Activated CD4-positive, CD25-positive, alpha-beta regulatory T cell treated with anti-CD3 and anti-CD28 coated beads, Interleukin-2, amount 50 U/mL, for 72 hours (primary cell): ENCODE measurements at places on chromosomes 4 and X.

DNA sequence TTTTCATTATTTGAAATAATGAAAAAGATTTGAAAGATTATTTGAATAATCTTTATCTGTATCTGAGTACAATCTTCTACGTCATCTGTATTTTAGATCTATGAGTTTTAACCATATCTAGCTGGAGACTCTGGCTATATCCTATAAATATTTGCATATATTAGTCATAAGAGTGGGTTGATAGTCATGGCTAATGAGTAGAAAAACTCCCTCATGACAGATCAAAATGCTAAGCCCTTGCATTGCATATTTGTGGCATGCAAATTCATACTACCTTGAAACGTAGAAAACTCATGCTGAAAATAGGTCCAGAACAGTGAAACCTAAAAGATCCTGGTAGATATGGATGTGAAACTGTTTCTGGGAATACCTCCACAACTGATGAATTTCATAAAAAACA lies 291.3 kb downstream of the GALNTL6 start:
- DNase-seq: no peak

GRCh38 chr4:54657551-54658251 lies at the start of gene KIT:
Gene KIT, plus strand, starts transcription at chr4:54657957. Its CDS starts 58 bp downstream, at chr4:54658015.
- no peak for DNase-seq

DNA sequence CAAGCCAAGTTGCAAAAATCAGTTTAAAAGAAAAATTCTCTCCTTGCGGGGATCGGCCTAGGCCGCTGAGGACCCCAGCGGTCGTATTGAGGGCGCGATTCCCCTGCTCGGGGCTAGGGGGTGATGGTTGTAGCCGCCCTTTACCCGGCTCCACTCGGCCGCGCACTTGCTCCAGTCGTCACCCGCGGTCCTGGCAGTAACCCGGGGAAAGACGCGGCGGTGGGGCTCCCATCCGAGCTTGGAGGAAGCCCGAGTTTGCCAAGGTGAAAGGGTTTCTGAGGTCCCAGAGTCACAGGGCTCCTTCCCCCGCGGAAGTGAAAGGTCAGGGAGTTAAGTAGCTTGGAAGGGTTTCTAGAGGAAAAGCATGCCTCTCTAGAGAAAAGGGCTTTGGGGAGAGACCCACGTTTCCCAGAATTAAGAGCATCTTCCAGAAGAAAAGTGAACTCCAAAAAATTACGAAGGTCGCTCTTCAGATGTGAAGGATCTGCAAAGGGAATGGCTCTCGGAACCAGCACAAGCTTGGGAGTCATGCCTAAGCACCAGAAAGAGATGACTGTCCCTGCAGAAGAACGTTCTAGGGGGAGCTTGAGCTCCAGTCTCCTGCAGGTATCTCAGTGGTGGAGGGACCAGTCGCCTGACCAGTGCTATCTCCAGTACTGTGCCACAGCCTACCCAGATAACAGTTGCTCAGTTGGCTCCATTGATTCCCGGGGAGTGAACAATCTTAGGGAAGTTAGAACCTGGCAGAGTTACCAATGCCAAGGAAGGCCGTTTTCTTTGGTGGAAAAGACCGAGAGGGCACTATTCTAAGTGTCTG lies 875 bp downstream of the LAP3 start:
- DNase-seq: no peak

DNA sequence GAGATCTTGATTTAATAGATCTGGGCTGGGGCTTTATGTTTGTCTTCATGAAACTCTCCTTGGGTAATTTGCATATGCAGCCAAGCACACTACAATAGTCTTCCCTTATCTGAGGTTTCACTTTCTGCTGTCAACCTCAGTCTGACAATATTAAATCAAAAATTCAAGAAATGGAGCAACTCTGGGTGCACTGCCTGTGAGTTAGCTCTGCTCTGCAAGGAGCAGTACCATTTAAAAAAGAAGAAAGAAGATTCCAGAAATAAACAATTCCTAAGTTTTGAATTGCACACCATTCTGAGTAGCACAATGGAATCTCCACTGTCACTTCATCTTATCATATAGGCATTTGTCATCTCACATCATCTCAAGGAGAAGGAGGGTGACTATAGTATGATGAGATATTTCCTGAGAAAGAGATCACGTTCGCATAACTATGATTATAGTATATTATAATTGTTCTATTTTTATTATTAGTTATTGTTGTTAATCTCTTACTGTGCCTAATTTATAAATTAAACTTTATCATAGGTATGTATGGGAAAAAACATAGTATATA lies 9.4 kb downstream of the FNIP2 start:
- no peak for DNase-seq

DNA sequence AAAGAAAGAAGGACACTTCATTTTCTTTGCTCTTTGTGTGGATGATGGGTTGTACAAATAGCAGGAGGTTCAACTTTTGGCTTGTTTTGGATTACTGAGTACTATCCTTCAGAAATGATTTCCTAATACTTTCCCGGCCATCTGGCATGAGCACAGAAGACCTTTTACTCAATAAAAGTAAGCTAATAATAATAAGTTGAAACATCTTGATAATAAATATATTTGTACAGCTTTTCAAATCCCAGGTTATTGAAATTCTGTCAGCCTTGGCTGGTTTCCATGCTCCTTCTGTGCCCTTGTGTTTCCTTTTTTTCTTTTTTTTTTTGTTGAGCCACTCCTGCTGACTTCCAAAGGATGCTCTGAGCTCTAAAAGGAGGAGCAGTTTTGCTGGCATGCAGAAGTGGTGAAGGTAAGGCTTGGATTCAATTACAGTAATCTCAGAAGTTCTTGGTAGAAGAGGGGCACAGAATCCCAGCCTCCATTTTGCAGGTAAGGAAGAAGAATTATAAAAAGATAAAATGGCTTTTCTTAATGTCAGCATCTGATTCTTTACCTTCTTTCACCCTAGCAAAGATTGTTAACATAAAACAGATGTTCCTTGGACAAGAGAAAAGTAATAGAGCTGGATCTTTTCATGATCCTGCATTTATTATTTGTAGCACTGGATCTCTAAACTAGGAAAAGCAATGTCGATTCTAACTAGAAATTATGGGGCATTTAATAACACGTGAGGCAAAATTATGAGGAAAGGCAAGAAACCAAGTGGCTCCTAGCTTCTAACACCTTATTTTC lies 31.9 kb downstream of the REPS2 start:
- DNase-seq: no peak
